ENCODE measurements at places on chromosomes 12 and 14. TPM values are rescaled to one million over a fixed set of nuclear protein-coding genes. Genes with fewer than 3 reads are reported as not detected.

- no peak for DNase-seq
Observed at GRCh38 chr14:98077176-98077575, 1194.8 kb downstream of the BCL11B start.

DNA sequence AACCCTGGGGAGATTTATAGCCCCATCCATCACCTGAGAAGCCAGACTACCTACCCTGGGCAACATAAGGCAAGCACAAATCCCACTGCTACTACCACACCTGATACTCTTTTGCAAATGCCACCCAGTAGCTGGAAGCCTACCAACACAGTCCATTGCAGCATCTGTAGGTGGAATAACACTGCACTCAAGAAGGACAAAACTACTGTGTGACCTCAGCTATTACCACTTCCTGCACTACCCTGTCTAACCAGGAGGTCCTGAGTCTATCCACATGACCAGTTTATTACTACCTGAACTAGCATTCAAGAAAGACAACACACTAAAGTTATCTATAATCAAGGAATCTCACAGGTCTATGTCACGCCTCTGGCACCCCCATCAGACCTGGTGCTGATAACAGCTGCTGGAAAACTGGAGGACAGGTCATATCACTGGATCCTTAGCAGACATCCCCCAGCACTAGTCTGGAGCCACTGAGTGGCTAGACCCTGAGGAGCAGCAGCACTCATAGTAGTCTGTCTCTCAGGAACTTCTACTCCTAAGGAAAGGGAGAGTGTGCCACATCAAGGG lies 2.9 kb upstream of the CLEC1A start:
- no peak for DNase-seq

- no peak for DNase-seq
Observed at GRCh38 chr14:43031598-43031997, 1424.9 kb downstream of the LRFN5 start.

- DNase-seq: no peak
Observed at GRCh38 chr12:99704458-99704857, 56.9 kb downstream of the GARIN6 start.

GRCh38 chr12:71636704-71637115 lies 26.9 kb downstream of the ZFC3H1 start:
- no peak for DNase-seq

GRCh38 chr12:110345176-110345661 lies 58.3 kb downstream of the ANAPC7 start:
- no peak for DNase-seq

GRCh38 chr12:88309546-88309945 lies 167.4 kb downstream of the TMTC3 start:
- DNase-seq: no peak

DNA sequence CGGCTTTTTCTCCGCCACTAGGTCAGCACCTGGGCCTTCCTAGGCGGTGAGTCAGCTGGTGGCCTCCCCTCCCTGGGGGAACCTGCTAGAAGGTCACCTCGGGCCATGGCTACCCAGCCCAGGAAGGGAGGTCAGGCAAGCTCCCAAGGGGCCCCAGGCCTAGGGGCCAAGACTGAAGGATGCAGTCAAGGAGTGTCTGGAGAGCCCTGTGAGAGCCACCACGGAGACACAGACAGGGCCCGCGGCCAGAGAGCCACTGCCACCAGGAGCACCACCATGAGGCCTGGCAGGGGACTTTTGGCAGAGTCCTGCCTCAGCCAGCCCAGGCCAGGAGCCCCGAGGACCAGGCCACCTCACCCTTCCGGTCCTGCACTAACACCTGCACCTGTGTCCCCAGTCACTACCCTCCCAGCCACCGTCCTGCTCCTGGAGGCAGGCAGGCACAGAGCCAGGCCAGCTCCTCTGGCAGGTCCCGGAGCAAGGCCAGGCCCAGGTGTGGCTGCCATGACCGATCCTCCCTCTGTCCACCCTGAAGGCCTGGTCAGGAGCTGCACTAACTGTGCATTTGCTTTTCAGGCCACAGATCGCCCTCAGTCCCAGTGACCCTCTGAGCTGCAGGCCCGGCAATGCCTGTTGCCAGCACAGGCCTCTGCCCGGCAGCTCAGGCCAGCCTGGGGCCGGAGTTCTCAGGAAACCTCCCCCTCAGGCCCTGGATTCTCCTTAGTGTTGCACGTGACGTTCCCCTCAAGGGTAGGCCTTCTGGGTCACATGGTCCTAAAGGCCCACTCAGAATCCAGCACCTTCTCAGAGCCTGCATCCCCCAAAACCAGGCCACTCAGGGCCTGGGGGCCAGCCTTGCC lies 6.9 kb downstream of the PHETA1 start:
- no peak for DNase-seq

DNA sequence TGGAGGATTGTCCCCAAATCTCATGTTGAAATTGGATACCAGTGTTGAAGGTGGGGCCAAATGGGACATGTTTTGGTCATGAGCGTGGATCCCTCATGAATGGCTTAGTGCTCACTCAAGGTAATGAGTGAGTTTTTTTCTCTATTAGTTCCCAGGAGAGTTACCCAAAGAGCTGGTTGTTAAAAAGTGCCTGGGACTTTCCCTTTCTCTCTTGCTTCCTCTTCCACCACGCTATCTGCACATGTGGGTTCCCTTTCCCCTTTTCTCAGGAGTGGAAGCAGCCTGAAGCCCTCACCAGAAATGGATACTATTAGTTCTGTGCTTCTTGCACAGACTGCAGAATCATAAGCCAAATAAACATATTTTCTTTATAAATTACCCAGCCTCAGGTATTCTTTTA lies 465.4 kb downstream of the FSCB start:
- DNase-seq: no peak

DNA sequence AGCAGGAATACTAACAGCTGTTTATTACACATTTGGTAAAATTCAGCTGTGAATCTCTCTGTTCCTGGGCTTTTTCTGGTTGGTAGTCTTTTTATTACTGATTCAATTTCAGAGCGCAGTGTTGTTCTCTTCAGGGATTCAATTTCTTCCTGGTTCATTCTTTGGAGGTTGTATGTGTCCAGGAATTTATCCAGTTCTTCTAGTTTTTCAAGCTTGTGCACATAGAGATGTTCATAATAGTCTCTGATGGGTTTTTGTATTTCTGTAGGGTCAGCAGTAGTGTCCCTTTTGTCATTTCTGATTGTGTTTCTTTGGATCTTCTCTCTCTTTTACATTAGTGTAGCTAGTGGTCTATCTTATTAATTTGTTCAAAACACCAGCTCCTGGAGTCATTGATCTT lies 9.1 kb upstream of the OR6C76 start:
- no peak for DNase-seq

DNA sequence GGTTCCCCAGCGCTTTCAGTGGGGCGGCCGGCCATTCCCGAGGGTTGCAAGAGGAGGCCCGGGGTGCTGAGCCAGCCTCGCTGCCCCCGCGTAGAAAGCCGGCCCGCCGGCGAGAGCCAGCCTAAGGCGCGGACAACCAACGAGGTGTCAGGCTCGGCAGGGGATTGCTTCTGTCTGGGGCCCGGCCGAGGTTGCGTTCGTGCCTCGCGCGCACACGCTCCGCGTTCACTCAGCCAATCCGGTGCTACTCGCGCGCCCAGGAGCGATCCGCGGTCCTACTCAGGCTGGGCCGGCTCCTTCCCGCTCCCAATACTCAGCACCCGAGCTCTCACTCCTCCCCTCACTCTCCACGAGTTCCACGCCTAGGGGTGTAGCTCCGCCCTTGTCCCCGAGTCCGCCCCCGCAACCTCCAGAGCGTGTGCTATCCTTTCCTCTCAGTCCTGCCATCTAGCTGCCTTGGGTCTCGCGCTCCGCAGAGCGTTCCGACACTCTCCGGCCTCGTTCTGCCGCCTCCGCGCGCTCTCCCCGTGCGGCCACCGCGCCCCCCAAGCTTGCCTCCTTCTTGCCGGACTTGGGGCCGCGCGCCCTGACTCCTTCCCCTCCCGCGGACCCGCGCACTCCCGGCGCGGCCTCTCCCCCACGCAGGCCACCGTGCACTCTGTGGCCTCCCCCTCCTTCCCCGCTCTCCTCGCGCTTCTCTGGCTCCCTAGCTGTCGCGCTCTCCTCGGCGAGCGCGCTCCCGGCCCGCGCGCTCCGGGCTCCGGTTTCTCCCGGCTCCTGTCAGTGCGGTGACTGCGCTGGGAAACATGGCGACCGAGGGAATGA lies at the start of gene GPHN:
Gene GPHN, plus strand, starts transcription at position 426 of the 825 bp plus-strand sequence.
- DNase-seq: peak; percentile 87

KLHL33 gene
- polyA plus RNA-seq: 0.06 TPM

GZMB gene
- polyA plus RNA-seq: 0.46 TPM

SLCO1B1 gene
- polyA plus RNA-seq: 120 TPM

PRPH gene
- polyA plus RNA-seq: 0.05 TPM

OAS2 gene
- 3.3 TPM for polyA plus RNA-seq

TEX52 gene
- not detected for polyA plus RNA-seq
